ENCODE measurements at places on chromosomes 2 and 18. TPM values are rescaled to one million over a fixed set of nuclear protein-coding genes. Genes with fewer than 3 reads are reported as not detected.

DNA sequence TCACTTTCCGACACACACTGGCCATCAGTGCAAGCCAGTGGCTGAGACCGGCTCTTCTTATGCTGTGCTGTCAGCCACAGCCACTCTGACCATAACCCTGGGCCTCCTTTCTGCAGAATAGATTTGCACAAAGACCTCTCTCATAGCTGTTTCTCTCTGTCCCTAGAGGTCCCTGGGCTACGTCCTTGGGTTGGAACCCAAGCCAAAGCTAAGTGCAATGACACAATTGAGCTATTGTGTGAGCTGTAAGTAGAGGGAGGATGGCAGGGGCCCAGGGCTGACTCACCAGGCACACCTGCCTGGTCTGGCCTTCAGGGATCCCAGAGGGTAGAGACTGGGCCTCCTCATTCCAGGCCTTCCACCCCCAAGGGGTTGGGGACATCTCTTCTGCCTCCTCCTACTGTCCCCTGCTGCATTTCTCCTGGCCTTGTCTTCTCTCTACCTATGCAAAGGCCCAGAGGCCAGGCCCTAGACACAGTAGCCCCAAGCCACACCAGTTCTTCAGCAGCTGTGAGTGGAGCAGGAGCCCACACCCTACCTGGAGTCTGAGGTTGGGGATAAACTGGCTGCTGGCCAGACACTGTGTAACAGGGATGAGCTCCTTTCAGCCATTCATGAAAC lies 174.6 kb downstream of the NCK2 start:
- no peak for DNase-seq
- H3K36me3 ChIP-seq, result no peaks in the 10 kb centered on the region
- H3K27ac ChIP-seq, result no peak overlapping the region
- H3K4me1 ChIP-seq, result no peaks in the 10 kb centered on the region
- no peaks in the 10 kb centered on the region for H3K27me3 ChIP-seq
- H3K4me3 ChIP-seq, result no peak overlapping the region

The ARHGAP28 gene
- 16.6 TPM for total RNA-seq

GRCh38 chr2:55403256-55403998 lies 16.2 kb downstream of the CCDC88A start:
- H3K27ac ChIP-seq, result no peak overlapping the region
- H3K4me3 ChIP-seq, result no peak overlapping the region
- H3K27me3 ChIP-seq, result no peaks in the 10 kb centered on the region
- DNase-seq, result no peak
- no peaks in the 10 kb centered on the region for H3K4me1 ChIP-seq
- H3K36me3 ChIP-seq, result peaks cover 21% of the 10 kb centered on the region

- no peaks in the 10 kb centered on the region for H3K36me3 ChIP-seq
- no peak overlapping the region for H3K4me3 ChIP-seq
- no peaks in the 10 kb centered on the region for H3K4me1 ChIP-seq
- H3K27ac ChIP-seq, result no peak overlapping the region
- no peak for DNase-seq
These were observed 792.1 kb upstream of the RAB6C start for GRCh38 chr2:129187343-129187742.

The PPP4R3B gene
- 64.6 TPM for total RNA-seq
